Common myeloid progenitor, CD34-positive (primary cell): ENCODE measurements at places on chromosomes 11 and 22.

DNA sequence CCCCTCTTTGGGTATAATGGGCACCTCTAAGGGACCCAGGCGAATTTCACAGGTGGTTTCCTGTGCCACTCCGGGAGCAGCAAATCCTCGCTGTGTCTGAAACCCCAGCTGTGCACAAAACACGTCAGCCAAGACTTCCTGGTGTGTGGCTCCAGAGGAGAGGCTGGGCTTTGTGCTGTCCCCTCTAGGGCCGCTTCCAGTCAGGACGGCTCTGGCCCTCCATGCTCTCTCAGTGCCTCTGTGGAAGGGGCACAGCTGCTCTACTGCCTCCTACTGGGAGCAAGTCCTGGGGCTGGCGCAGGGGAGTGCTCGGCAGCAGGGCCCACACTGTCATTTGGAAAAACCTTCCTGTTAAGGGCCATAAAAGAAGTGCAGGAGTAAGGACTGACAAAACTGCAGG lies 23.7 kb upstream of the ARFGAP3 start:
- no peak for DNase-seq

GRCh38 chr11:134231958-134232659 lies 7.6 kb downstream of the VPS26B start:
- peak; percentile 47 for DNase-seq

DNA sequence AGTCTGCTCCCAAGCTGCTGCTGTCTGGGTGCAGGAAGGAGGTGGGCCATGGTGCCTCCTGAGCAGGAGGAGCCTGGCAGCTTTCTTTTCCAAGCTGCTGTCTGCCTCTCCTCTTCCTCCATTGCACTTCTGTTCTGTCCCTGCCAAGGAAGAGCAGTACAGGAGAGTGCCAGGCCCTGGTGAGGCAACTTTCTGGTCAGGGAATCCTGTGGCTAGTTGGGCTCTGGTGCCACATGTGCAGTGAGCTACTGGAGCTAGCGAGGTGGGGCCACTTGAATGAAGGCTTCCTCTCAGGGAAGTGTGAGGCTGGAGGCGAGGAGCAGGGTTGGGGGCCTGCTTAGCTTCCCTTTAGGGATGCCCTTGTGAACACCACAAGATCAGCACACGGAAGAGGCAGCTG lies 90.0 kb downstream of the TSPAN18 start:
- DNase-seq, result no peak

- no peak for DNase-seq
Measured at GRCh38 chr11:133784359-133784758, 61.0 kb downstream of the SPATA19 start.

DNA sequence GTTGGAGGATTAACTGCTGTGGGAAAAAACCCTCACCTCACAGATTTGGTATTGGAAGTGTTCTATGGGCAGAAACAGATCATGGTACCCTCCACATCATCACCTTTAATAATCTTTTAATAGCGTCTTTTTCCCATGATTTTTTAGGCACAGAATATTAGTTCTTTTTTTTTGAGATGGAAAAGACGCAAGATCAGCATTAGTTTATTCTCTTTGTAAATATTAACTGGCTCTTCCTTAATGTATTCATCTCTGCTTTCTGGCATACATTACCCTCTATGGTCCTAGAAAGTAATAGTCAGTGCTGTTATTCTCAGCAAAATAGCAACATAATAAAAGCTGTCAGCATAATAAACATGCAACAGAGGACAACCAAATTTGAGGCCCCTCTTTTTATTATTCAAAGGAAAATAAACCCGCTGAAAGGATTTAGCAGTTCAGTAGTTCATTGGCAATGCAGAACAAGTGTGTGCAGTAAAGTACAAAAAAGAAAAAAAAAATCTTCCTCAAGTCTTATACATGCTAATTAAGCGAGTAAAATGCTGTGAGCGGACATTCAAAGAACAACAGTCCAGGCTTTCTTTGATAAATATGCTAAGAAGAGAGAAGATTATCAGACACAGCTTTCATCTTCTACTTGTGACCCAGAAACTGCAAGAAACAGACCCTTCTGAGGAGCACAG lies 37.5 kb upstream of the DDI1 start:
- no peak for DNase-seq

DNA sequence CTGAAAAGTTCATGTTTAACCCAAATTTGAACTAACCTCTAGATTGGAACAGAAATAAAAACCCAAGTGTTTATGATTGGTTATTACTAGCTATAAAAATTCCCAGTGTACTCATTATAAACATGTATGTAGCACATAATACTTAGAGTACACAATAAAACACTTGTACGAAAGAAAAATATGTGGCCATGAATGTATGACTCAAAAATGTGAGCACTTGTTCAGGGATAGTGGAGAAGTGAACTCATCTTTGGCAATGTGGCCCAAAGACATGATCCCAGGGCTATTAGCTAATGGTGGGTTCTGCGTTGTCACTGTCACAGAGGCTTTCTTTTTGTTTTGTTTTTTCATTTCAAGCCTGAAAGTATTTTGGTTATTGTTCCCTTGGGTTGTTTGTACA lies 72.0 kb downstream of the PPFIBP2 start:
- no peak for DNase-seq

- DNase-seq, result no peak
Measured at GRCh38 chr11:118535261-118535660, 4.3 kb downstream of the TMEM25 start.

GRCh38 chr22:34096770-34097169 lies 176.5 kb upstream of the LARGE1 start:
- DNase-seq, result no peak

DNA sequence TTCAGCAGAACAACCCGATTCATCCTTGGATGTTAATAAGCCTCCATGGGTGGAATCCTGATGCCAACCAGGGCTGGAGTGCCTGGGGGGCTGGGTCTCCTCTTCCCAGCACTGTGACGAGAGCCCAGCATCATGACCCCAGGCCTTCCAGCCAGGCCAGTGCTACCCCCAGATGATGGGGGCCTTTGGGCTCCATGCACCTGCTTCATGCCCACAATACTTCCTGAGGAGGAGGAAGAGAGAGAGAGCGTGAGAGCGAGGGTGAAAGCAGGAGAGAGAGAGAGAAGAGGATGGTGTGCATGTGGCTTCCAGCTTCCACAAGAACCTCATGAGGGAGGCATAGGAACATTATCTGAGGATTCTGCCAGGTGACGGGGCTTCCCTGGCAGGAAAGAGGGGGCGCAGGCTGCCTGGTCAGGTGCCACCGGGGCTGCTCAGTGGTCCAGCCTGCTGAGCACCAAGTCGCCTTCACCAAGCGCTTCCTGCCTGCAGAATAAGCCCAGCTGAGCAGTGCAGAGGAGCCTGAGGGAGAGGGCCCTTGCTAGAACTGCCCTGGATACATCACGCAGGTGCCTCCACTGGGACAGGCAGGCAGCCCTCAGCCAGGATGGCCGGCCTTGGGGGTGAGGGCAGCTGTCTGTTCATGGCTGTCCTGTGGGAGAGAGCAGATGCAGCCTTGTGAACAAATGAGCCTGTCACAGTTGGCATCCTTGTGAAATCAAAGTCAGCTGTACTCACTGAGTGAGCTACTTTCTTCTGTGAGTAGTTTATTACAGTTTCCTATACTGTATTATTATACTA lies 243.3 kb upstream of the B3GAT1 start:
- no peak for DNase-seq

GRCh38 chr11:129141748-129142523 lies 50.2 kb downstream of the ARHGAP32 start:
- no peak for DNase-seq

DNA sequence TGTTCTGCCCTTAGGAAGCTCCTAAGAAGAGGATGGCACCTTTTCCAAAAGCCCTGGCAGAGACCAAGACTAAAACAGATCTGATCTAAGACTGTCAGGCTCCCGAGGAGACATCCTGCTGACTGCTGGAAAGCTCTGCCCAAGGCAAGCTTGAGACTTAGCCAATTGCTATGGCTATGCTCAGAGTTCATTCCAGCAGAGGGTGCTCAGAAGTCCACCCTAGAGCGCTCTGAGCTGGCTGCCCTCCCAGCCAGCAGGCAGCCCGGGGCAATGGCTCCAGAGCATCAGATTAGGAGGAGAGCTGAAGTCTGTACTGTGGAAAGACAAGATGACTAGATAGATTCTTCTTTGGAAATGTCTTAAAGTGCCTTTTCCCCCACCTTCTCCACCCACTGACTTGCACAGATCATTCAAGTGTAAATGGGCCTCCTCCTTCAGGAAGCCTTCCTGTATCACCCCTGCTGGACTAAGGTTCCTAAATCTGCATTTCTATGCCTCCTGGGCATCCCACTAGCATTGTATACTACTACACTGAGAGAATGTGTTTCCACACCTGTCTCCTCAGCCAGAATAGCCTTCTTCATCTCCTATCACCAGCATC lies 23.4 kb downstream of the LRRC55 start:
- no peak for DNase-seq

- no peak for DNase-seq
Measured at GRCh38 chr11:25766332-25767015, 565.5 kb upstream of the ANO3 start.

DNA sequence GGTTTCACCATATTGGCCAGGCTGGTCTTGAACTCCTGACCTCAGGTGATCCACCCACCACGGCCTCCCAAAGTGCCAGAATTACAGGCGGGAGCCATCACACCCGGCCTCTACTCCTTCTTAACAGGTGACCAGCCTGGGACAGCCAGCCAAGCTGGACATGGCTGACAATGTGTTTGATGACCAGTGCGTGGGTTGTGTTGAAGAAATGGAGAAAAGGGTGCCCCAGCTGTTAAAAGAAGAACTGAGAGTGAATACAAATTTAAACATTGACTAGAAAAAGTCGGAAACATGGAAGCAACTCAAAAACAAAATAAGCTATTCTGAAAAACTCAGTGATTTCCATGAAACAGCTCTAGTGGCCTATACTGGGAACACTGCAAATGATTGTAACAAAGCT lies 86.5 kb upstream of the CLPB start:
- no peak for DNase-seq
